ENCODE measurements at places on chromosomes 3 and 15.

DNA sequence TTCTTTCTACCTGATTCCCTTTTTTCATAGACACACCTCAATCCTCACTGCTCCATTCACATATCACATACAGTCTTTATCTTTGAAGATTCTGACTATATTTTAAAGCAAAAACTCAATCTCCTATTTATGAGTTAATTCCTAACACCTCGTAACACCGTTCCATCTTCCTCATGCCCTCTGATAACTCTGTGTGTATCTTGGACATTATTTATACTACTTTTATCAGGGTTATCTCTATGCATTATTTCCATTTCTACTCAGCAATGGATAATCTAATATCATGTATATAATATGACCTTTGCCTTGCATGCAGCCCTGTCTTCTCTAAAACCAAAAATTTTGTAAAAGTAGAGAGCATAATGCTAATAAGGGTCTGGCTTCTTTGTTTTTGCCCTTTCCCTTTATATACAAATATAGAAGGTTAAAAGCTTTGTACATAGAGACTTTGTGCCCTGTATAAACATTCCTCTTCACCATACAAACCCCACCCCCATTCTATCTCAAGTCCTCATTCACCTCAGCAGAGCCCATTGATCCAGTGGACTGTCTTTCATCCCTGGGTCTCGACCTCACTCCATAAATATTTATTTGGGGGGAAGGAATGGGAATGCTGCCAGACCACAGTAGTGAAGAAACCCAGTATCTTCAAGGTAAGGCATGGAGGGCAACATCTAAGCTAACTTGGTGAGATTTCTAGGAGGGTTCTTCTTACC, 21.8 kb downstream of the TRIM42 start:
- DNase-seq, result no peak

DNA sequence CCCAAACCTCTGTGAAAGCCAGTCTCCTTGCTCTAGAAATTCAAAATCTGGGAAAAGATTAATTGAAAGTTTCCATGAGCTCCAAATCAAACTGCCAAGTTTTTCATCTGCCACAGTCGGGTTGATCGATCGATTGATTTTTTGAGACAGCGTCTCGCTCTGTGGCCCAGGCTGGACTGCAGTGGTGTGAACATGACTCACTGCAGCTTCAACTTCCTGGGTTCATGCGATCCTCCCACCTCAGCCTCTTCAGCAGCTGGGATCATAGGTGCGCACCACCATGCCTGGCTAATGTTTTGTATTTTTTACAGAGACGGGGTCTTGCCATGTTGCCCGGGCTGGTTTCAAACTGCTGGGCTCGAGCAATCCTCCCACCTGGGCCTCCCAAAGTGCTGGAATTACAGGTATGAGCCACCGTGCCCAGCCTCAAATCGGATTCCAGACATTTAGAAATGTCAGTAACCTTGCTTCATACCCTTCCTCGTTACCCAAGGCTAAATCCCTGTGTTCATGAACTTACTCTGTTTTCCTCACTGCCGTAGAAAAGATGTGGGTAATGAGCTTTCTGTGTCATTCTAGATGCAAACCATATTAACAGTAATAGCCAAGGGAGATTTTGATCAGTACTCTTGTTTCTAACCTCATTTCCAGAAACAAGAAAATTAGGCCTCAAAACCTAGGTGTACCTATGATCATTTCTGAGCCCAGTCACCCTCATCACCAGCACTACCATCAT, 105.9 kb upstream of the AKAP13 start:
- DNase-seq, result no peak

DNA sequence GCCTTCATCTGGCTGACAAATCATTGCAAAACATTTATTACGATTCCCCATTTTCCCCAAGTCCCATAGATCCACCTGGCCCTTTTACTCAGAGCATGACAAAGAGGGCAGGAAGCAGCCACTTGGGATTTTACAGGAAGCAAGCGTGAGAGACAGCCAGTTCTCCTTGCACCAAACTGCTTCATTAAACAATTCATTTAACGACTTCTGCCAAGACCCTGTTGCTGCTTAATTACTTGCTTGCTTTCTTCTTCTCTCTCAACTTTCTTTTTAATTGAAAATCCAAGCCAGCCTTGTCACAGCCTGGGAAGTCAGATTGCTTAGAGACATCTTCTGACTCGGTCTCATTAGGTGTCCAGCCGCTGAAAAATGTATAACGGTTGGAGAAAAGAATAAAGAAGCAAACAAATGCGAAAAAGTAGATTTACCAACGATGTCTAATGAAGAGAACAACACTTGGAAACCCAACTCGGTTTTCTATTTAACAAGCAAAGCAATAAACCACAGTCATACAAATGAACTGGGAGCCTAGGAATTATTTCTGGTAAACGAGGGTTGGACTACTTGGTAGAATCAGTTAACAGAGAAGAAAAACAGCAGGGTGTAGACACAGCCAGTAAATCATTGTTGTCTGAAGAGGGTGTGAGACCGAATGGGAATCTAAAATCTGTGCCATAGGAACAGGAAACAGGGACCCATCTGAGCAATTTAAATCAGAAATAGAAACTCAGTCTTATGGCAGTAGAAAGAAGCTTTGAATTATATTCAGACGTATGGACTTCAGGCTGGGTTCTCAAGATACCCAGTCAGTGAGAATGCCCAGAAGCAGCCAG, 298.3 kb downstream of the LRRC3B start:
- DNase-seq, result no peak

- DNase-seq, result peak; percentile 32
Measured at GRCh38 chr15:52336529-52336928, 40.9 kb upstream of the MYO5C start.

GRCh38 chr15:57580866-57581265, 10.8 kb upstream of the MYZAP start:
- DNase-seq, result no peak

GRCh38 chr3:116148881-116149851, 296.1 kb downstream of the LSAMP start:
- DNase-seq, result no peak

DNA sequence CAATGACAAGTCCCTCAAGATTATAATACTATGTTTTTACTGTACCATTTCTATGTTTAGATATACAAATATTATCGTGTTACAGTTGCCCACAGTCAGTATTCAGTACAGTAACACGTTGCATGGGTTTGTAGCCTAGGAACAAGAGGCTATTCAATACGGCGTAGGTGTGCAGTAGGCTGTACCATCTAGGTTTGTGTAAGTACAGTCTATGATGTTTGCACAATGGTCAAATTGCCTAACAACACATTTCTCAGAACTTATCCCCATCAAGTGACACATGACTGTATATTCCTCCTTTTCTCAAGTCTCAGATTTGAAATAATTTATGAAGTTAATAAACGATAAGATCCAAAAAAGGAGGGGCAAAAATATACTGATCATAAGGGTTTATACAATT, 21.7 kb downstream of the ZDHHC3 start:
- no peak for DNase-seq

- no peak for DNase-seq
Measured at GRCh38 chr3:123064914-123065313, 1.9 kb upstream of the PDIA5 start.

DNA sequence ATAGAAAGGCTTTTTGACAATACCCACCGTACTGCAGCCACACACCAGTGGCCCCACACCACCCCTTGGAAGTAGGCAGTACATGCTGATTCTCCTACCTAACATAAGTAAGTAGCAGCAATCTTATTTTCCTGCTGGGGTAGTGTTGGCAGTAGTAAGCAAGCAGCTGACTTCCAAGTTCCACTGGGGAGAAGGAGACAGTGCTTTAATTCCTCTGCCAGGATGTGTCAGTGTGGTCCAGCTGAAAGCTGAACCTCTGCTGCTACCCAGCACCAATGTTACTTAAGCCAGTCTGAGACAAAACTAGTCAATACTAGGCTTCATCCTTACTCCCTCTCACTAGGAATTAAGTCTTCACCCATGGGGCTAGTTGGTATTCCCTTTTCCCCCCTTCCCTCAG, 74.7 kb downstream of the DZIP3 start:
- DNase-seq, result no peak

GRCh38 chr3:105580296-105580965, 213.7 kb downstream of the ALCAM start:
- DNase-seq, result no peak

GRCh38 chr3:111615880-111616279, 20.7 kb upstream of the ZBED2 start:
- DNase-seq, result no peak

DNA sequence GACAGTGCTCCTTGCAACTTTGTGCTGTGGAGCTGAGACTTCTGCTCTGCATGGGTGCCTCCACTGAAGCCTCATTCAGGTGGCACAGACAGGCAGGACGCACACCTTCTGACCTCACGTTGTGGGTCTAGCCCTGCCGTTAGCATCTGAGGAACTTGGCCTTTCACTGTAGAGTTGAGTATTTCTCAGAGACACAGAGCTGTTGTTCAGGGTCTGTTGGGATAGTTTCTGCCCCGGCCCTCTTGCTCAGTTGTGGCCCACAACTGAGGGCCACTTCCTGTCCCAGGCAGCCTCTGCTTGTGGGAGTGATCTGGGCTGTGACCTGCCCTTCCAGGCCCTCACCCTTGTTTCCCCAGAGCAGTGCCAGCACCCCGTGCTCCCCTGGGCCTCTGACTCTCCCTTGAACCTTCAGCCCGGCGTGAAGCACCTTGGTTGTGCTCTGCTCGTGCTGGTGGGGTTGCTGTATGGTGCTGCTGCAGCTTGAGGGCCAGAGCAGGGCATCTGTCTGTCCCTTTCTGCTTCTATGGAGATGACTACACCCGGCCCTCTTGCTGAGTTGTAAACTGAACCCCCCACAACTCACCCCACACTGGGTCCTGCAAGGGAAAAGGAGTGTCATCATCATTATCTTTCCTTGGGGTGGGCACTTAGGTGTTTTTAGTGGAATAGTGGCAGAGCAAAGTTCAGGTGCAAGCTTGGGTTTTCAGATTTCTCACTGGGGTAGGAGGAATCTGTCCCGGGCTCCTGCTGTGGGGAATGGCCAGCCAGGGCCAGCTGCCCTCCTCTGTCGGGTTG, 11.7 kb downstream of the BAHD1 start:
- no peak for DNase-seq

GRCh38 chr3:88574146-88574545, 424.4 kb downstream of the C3orf38 start:
- no peak for DNase-seq

- DNase-seq, result no peak
Measured at GRCh38 chr3:50695031-50695430, 20.3 kb downstream of the DOCK3 start.

DNA sequence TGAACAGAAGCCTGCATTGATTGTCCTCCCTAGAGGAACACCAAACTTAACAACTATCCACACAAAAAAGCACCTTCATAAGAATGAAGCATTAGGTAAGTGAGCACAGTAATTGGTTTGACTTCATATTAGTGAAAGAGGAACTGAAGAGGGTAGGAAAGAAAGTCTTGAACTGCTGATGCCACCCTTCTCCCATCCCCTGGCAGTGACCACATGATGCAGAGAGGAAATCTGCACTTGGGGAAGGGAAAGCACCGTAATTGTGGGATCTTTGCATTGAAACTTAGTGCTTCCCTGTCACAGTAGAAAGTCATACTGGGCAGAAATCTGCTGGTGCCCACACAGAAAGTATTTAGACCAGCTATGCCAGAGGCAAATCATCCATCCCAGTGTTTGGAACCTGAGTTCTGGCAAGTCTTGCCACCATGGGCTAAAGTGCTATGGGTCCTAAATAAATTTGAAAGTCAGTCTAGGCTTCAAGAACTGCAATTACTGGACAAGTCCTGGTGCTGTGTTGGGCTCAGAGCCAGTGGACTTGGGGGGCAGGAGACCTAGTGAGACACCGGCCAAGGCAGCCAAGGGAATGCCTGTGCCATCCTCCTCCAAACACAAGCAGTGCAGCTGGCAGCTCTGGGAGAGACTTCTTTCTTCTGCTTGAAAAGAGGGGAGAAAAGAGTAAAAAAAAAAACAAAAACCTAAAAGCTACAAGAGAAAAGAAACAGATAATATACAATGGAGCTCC, 63.6 kb downstream of the SLC15A2 start:
- no peak for DNase-seq

DNA sequence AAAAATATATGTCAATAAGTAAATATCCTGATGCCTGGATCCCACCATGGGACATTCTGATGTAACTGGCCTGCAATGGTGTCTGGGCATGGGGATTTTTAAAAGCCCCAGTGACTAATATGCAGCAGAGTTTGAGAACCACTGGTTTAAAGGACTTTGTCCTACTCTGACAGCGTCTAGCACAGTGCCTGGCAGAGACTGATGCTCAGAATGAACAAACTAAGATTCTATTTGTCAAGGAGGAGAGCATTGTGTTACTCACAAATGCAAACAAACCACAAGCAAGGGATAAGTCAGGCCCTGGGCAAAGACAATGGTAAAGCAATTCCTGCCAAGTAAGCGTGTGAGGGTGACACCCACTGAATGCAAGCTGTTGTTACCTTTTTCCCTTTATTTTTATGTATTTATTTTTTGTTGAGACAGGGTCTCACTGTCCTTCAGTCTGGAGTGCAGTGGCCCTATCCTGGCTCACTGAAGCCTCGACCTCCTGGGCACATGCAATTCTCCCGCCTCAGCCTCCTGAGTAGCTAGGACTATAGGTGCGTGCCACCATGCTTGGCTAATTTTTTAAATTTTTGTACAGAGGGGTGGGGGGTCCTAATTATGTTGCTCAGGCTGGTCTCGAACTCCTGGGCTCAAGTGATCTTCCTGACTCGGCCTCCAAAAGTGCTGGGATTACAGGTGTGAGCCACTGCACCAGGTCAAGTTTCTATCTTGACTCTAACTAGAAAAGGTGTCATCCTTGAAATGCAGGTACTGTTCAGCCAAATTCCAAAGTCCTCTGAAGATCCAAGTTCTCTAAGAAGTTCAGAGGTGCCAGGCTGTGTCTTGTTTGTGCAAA, 909 bp upstream of the GPD1L start:
- DNase-seq, result no peak

DNA sequence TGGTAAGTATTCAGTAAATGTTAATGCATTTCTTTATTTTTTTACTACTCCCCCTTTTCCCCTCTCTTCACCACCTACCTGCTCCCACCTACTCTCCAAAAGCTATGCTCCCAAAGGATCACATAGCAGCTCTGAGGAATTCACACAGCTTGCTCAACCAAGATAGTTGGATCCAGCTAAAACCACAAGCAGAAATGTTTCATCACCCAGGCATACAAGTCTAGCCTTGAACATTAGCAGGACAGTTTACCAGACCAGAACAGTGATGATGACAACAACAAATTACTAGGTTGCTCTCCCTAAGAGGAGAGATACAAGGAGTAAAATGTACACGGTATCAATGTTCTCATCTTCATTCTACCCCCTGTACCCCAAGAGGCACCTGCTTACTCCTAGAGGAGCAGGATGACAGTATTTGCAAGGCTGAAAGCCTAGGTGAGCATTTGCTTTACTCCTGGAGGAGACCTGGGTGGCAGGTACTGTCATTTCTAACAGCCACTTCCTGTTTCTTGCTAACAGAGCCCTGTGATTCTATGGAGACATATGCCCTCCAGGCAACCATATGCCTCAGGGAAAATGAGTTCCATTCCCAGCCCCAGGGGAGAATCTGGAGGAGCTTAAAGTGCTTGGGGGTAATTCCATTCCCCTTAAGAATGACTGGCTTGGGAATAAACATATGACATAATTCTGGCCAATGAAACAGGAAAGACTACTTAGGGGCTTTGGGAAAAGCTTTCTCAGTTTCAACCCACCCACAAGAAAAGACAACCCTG, 237.5 kb downstream of the NTRK3 start:
- DNase-seq, result no peak

Data from NAMALWA (cell line).